ENCODE measurements at places on chromosomes 12 and 14.

DNA sequence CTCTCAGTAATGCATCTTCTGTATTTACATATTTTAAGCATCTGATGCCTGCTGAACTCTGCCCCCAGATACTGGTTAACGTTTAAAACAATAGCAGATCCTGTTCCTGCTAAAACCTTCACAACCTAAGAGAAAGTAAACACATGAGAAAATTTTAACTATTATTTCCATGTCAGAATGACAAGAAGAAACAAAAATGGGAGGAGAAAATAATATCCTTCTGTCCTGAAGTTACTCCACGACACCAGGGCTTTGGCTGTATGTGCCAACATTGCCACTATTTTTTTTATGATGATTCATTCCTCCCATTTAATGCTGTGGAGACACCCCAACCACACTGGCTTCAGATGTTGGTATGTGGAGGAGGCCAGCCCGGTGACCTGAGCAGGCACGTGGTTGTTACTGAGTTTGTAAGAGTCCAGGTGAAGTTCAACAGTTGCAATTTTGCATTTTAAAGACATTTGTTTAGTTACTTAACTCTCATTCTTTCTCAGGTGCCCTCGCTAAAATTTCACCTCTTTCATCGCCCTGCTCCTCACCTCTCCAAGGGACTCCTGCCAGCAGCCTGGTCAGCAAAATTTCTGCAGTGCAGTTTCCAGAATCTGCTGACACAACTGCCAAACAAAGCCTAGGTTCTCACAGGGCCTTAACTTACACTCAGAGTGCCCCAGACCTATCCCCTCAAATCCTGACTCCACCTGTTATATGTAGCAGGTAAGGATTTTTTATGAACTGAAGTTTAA lies 65.5 kb upstream of the SLCO1C1 start:
- peak; percentile 30 for DNase-seq

DNA sequence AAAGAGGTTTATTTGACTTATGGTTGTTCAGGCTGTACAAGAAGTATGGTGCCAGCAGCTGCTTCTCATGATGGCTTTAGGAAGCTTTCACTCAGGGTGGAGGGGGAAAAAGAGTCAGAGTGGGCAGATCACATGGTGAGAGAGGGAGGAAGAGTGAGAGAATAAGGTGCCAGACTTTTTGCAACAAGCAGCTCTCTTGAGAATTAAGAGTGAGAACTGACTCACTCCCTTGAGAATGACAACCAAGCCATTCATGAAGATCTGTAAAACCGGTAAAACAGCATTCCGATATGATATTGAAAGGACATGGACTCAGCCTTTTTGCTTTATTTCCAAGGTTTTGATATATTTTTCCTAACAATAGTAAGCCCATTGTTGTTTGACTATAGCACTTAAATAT lies 501.2 kb downstream of the GALC start:
- DNase-seq: no peak

DNA sequence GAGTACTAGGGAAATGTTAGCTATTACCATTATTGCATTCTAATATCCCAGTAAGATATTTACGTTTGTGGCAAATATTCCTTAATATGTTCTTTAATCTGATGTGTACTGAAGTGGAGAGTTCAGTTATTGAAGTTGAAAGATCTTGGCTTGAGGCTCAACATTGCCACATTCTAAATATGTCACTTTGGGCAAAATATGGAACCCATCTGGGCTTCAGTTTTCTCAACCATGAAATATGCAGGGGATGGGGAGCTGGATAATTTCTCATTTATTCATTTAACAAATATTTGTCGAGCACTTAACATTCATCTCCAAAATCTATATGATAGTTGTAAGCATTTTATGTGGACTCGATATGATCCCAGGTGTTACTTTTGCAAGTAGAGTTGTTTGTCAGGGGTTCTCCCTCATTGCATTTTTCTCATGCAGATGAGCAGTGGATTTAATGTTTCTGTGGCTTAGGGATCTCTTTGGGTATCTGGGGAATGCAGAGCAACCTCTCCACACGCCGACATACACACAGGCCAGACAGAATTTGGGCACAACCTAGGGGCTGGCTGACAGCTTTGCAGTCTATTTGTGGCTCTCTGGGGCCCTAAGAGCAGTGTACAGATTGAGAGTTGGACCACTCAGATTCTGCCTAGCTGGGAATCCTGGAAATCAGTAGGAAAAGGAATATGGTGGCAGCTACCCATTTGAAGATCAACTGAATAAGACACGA lies 26.6 kb upstream of the APPL2 start:
- DNase-seq: peak; percentile 76

DNA sequence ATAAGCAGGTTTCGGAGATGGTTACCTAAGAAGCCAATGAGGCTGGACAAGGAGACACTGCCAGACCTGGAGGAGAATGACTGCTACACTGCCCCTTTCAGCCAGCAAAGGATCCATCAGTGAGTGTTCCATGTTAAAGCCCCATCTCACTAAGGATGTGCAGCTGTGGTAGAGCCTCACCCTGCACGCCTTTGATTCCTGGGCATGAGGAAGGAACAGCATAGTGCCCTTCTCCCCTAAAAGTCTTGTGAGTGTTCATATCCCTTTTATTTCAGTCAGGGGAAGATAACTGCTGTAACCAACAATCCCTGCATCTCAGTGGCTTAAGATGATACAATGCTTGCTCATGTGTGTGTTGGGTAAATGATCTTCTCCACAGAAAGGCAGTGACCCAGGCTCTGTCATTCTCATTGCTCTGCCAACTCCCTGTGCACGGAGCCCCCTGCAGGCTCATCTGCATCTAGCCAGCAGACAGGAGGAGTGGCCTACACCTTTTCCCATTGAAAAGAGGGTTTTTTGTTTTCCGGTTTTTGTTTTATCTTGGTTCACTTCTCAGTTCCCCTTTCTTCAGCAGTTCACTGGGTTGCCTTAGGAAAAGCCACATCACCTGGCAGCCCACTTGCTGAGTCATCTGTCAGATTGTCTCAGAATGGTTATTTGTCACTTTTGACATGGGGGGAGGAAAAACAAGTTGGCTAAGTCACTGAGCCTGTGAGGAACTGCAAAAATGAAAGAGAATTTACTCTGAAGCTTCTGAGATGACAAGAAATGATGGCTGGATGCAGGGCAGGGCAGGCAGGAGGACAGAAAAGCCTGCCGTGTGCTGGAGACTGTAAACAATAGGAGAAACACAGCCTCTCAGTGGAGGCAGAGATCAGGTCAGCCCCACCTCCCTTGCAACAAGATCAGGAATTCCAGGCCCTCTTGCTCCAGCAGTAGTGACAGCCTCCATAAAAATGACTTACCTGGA lies 193.3 kb downstream of the ANO4 start:
- DNase-seq: peak; percentile 28

- no peak for DNase-seq
These were observed 20.5 kb downstream of the ZDHHC22 start for GRCh38 chr14:77120771-77121743.

GRCh38 chr14:74846168-74846567 lies 29.8 kb downstream of the PROX2 start:
- DNase-seq: peak; percentile 87

DNA sequence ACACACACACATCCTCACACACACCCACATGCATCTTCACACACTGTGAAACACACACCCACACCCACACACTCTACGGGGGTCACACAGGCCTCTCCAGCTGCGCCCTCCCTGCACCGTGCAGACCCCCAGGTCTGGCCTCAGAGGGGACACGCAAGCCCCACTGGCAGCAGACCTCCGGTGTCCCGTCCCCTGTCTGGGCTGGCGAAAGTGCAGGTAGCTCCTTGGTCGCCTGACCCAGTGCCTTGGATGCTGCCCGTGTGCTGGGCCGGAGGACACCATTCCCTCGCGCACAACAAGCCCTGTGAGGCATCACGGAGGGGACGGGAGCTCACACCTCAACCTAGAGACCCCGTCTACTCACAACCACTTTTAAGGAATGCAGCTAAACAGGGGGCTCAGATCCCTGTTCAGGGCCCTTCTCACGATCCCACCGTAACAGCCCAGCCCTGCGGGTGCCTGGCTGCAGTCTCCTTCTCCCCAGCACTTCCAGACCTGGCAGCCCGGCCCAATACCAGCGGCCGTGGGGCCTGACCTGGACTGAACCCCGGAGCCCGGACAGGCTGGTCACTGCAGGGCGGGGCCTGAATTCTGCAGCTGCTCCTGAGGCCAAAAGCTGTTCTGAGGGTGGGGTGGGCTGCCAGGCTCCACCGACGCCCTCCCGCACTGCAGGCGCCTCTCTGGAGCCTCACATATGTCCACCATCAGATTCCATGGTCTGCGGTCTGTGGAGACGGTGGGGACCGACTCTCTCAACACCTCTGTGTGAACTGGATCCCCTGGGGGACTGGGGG lies 42.1 kb upstream of the FZD10 start:
- DNase-seq: no peak

DNA sequence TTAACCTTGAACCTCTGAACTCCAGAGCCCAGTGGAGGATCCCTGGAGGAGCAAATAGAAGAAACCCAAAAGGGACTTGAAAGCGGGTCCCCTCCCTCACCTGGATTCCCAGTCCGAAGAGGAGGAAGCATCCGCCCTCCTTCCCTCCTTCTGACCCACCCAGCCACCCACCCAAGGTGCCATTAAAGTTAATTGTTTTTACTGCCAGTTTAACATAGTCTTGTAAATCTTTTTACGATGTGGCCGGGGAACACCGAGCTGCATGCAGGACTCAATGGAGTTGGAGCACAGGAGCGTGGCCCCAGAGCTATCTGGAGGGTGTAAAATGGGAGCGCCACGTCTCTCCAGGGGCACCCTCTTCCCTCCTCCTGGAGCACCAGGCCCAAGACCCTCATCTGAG lies 49.9 kb upstream of the TBX3 start:
- DNase-seq: no peak

GRCh38 chr14:100523843-100524169 lies 63.4 kb downstream of the BEGAIN start:
- no peak for DNase-seq
